Amniotic epithelial cell (primary cell): ENCODE measurements at places on chromosomes 12 and 14.
A peak's percentile ranks its signal among the peaks of the same experiment; 100 is the strongest.

GRCh38 chr14:105919458-105920150 is 393.2 kb downstream of the TMEM121 start:
- DNase-seq = no peak

DNA sequence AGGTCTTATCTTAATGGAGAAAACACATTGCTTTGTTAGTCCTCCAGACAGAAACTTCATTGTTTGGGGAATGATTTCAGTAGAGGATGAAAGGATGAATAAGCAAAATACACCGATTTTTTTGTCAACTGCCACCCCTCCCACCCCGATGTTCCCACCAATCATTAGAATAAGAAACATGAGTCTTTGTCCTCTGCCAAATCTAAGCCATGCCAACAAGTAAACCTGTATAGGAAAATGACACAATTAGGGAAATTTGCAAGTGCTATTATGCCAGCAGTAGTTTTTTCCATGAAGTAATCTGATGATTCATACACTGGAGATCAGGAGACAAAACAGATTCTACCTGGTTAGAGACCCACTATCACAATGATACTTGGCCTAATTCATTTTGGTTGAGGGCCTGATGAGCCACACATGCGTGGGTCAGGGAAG is 35.9 kb downstream of the FLRT2 start:
- peak; percentile 78 for DNase-seq

- DNase-seq = peak; percentile 61
Observed at GRCh38 chr14:64502887-64503433, 678 bp downstream of the ZBTB25 start.

DNA sequence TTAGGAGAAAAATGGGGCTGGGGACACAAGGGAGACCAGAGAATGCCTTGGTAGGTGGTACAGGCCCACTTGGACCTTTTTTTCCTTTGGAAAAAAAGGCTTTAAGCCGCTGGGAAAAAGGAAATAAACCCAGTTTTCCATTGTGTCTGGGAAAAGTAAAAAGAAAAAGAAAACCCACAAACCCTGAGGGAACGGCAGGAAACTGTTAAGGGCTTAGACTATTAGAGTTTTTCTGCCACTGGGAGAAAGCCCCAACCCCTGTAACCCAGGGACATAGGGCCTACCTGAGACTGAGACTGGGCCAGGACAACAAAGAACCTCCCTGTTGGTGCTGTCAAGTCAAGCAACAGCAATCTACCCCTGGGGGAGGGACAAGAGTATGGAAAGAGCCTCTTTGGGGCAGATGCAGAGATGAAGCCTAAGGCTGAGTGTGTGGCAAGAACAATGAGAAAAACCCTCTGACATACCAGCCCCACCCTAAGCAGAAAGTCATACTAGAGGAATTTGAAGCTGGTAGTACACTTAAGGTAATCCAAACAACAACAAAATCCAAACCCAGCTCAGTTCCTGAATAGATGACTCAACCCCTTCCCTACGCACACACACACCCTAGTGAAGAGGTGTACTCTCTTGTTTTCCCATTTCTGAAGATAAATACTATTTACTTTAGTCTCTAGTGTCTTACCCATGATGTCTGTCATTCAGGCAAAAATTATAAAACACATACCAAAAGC is 22.8 kb downstream of the ATF1 start:
- DNase-seq = peak; percentile 98

GRCh38 chr12:27913999-27914614 is 58.4 kb downstream of the PTHLH start:
- DNase-seq = no peak

- DNase-seq = no peak
Observed at GRCh38 chr12:115070313-115070712, 386.3 kb upstream of the TBX3 start.
